ENCODE measurements at places on chromosomes 5 and 9. TPM values are rescaled to one million over a fixed set of nuclear protein-coding genes. Genes with fewer than 3 reads are reported as not detected.
A peak's percentile ranks its signal among the peaks of the same experiment; 100 is the strongest.

DNA sequence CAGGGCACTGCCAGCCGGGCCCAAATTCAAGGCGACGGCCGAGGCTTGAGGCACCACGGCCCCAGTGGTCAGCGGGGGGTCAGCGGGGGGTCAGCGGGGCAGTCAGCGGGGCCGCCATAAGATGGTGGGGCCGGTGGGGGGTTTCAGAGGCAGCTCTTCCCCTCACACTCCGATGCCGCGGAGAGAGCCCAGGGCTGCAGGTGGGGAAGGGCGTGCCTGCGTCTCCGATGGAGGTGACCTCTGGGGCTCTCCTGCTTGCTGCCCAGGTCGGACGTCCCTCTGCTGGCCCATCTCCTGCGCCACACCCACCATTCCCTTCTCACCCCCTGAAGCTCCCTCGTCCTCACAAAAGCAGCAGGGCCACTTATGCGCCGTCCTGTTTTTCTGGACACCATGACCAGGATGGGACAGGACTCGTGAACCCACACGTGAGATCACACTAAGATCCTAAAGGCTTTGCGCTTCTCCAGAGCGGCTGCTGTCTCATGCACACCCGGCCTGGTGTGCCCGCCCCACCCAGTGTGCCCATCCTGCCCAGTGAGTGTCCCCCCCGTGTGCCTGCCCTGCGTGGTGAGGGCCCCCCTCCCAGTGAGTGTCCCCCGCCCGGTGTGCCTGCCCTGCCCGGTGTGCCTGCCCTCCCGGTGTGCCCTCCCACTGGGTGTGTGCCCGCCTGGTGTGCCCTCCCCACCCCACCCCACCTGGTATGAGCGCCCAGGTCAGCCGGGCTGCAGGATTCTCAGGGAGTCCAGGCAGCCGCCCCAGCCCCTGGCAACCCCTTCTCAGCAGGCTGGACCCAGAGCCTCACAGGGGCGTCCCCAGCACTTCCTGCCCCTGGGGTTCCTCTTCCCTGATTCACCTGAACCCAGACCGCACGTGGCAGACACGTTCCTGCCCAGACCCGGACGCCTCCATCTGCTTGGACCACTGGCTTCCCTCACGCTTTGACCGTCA lies 48.7 kb upstream of the NKD2 start:
- DNase-seq: no peak

GRCh38 chr9:68961587-68961986 lies 52.3 kb downstream of the PRKACG start:
- DNase-seq: no peak

DNA sequence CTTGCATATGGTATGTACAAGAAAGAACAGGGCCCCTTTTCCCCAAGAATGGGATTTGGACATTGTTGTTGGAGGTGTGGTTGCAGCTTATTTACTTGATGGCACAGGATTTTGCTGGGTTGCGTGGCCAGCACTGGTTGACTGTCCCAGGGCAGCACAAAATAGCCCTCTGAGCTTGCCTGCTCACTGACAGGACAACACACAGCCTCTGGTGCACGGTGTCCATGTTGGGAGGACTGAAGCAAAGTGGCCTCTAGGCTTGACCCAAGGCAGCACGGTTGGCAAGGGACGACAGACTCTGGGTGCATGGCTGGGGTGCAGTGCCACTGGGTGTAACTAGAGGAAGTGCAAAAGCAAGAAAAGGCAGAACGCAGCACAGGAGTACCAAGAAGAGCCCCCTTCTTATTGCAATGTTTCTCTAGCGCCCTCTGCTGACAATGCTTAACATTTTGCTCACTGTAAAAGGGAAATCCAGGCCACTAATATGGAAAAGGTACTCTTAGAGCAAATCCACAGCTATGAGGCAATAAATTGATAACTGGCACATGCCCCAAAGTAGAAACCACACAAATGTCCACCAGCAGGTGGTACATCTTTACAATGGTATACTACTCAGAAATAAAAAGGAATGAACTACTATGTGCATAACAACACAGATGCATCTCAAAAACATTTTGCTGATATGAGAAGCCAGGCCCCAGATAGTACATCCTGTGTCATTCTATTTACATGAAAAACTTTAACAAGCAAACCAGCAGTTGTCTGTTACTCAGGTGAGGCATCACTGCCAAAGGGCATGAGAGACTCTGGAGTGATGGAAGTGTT lies 47.4 kb upstream of the BARX1 start:
- DNase-seq: no peak

DNA sequence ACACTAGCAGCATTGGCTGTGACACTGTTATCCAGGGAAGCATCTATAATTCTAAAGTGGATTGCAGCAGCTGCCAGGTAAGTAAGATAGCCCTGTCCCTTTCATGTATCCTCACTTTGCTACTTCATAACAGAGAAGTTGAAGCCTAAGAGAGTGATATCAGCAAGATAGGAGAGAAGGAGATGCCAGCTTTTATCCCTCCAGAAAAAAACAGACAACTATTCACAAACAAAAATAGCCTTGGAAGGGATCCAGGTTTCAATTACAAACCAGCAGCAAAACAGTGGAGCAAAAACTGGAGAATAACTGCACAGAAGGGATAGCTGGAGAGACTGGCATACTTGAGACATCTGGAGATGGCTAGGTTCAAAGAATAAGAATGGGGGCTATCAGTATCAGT lies 19.6 kb upstream of the VCAN start:
- no peak for DNase-seq

GRCh38 chr5:160311491-160312133 lies 752 bp downstream of the CCNJL start:
- peak; percentile 11 for DNase-seq

- no peak for DNase-seq
These were observed 209.3 kb upstream of the SLC24A2 start for GRCh38 chr9:19998153-19998552.

DNA sequence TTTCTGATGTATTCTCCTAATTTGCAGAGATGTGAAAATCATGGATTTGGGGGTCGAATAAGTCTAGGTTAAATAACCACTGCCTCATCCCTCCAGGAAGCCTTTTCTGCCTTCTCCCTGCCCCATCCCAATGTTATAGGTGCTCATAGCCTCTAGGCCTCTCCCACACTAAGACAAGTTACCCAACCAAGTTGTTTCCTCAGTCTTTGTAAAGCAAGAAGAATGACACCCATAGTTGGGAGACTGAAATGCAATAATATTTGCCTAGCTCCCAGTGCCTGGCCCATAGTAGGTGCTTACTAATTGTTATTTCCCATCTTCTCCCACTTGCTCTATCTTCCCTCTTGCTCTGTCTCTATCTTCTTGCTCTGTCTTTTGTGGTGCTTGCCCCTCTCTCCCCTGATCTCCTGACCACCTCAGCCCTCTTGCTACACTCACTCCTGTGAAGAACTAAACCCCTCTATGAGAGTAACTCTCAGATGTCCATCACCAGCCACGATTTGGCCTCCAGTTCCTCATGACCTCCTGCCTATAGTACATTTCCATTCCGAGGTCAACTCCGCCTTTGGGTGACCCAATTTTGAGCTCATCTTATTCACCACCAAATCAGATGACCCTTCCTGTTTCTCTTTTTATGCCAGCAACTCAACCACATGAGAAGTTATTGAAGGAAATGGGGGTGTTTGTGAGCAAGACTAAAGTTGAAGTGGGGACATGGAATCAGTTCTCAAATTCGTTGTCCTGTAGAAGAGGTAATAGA lies 7.0 kb downstream of the AFAP1L1 start:
- DNase-seq: no peak

- no peak for DNase-seq
These were observed 54.0 kb upstream of the CNOT6 start for GRCh38 chr5:180439911-180440769.

DNA sequence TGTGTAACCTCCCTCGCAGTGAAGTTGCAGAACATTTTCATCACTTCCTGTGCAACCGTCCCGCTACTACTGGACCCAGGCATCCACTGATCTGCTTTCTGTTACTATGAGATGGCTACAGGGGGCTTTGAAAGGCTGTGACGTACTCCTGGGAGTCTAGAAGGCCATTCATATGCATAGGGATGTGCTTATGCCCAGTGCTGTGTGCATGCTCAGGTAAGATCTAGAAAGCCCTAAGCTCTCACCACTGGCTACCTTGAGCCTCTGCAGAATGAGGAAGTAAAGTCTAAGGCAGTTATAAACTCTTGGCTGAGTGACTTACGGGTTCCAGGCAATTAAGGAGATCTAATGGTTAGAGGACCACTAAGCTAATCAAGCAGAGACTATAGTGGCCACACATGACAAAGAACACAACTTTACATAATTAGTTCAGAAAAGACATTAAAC lies 11.8 kb downstream of the HNRNPAB start:
- no peak for DNase-seq

- no peak for DNase-seq
These were observed 4.4 kb downstream of the SVEP1 start for GRCh38 chr9:110575169-110575568.

DNA sequence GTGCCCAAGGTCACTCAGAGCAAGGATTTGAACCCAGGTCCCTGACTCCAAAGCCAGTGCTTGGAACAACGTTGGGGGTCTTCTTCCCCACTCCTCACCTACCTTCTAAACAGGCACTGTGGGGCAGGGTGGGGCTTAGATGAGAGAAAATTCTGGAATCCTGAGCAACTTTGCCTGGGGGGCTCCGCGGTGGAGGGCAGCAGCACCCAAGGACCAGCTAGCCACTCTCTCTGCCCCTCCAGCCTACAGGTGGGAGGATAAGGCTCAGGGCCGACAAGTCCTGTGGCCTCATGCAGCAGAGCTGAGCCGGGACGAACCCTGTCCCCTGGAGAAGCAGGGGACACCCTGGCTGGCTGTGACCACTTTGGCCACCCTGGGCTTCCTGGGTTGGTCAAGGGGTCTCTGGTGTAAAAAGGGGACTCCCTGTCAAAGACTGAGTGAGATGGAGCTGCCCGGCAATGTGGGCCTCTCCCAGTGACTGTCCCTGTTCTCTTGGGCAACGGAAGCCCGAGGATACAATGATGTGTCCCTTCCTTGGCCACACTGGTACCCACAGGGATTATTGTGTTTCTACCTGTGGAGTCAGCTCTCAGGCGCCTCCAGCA lies 26.5 kb downstream of the CEL start:
- DNase-seq: no peak

GRCh38 chr5:146034605-146035004 lies 70.8 kb downstream of the PLAC8L1 start:
- DNase-seq: no peak

DNA sequence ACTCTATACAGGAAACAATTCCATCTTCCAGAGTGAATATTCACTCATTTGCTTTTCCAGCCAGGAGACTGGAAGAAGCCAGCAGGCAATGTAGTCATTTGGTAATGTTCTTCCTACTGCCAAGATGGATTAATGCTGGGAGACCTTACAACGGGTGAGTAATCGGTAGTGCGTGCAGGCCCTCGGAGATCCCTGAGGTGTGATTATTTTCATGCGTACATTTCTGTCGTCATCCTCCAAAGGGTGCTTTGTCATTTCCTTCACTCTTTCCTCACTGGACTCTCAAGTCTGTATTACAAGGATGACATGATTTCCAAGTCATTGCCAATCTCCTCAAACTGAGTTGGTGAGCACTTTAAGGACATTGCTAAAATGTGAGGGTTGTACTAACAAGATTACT lies 263.5 kb downstream of the CWC27 start:
- DNase-seq: no peak

- no peak for DNase-seq
These were observed 352.4 kb downstream of the ARRDC3 start for GRCh38 chr5:91030521-91031401.

The BNIP1 gene
- total RNA-seq: 16.3 TPM

Data from frontal cortex (tissue), 4 donors.